ENCODE measurements at places on chromosomes 16 and 17.

GRCh38 chr16:16025214-16025968, 76.0 kb downstream of the ABCC1 start:
- peak; percentile 79 for DNase-seq

GRCh38 chr16:75250089-75250808, 1.2 kb downstream of the BCAR1 start:
- no peak for DNase-seq

GRCh38 chr17:8949061-8949661, 16.3 kb downstream of the PIK3R5 start:
- no peak for DNase-seq

DNA sequence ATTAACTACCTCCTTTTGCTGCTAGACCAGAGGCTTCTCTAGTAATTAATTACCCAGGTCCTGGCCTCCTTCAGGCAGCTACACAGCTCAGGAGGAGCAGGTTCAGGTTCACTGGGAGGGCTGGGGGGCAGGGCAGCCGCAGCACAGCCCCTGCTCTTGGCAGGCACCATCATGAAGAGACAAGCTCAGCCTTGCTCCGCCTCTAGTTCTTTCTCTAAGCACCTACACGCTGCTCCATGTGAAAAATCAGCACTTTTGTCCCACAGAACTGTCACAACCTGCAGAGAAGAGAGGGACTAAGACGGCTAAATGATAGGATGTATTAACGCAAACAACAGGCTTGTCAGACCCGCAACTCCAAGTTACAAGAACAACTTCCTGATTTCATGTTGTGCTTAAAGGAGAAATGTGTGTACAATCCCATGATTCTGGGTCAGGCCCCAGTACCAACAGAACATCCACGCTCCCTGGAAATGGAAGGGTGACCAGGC, 53.4 kb downstream of the GRB2 start:
- DNase-seq, result no peak

- no peak for DNase-seq
These were observed 17.4 kb downstream of the RNF213 start for GRCh38 chr17:80277751-80278671.

- DNase-seq, result no peak
These were observed 25.1 kb downstream of the CD300LG start for GRCh38 chr17:43871946-43872690.

GRCh38 chr17:44007346-44008204, 3.2 kb downstream of the NAGS start:
- no peak for DNase-seq

DNA sequence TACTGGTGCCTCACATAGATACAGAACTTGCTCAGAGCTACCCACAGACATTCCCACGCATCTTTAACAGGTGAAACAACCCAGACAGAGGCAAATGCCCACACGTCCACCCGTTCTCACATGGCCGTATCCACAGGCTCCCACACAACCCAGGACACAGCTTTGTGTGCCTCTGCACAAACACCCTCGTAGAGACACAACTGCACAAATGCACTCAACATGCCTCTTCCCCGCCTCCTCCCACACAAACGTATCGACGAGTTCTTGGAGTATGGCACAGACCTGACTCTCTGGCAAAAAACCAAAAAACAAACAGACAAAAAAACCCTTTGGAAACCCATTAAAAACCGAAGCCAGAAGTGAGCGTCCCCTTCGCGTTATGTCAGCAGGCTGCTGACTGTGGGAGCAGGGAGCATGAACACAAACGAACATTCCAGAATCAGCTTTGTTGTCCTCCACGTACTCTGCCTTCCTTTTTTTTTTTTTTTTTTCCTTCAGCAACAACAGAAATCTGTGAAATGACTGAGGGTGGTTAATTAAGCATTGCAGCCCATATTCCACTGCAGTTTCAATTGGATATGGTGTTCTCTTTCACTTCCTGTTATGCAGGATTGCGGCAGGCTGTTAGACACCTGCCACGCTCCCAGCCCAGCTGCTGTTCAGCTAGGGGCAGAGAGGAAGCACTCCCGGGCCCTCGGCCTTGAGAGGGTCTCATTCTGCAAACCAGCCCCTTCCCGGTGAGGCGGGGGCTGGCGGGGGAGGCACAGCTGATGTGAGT, 313.7 kb downstream of the MAF start:
- no peak for DNase-seq

- no peak for DNase-seq
These were observed 53.7 kb downstream of the PLD6 start for GRCh38 chr17:17152385-17152784.

DNA sequence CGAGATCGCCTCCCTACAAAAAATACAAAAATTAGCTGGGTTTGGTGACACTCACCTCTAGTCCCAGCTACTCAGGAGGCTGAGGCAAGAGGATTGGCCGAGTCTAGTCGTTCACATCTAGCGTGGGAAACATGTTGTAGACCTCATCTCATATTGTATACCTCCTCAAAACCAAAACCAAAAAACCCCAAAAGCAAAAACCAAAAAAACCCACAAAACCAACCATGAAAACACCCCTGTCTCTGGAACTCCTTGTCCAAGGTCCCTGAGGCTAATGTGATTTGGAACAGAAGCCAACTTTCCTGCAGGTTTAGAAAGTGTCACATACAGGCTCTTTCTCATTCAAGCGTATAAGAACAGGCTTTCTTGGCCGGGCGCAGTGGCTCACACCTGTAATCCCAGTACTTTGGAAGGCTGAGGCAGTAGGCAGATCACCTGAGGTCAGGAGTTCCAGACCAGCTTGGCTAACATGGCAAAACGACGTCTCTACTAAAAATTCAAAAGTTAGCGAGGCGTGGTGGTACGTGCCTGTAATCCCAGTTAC, 29.0 kb downstream of the RAB11FIP3 start:
- DNase-seq, result no peak

GRCh38 chr17:57899391-57899790, 49.5 kb upstream of the MRPS23 start:
- DNase-seq, result no peak

- no peak for DNase-seq
These were observed 500 bp downstream of the COX6A2 start for GRCh38 chr16:31427441-31428278.

- DNase-seq, result no peak
These were observed 7.1 kb downstream of the BCAR1 start for GRCh38 chr16:75244225-75244809.

- no peak for DNase-seq
These were observed 1.2 kb downstream of the ARHGAP44 start for GRCh38 chr17:12790249-12791106.

- no peak for DNase-seq
These were observed 42.4 kb downstream of the PPL start for GRCh38 chr16:4894276-4895150.

DNA sequence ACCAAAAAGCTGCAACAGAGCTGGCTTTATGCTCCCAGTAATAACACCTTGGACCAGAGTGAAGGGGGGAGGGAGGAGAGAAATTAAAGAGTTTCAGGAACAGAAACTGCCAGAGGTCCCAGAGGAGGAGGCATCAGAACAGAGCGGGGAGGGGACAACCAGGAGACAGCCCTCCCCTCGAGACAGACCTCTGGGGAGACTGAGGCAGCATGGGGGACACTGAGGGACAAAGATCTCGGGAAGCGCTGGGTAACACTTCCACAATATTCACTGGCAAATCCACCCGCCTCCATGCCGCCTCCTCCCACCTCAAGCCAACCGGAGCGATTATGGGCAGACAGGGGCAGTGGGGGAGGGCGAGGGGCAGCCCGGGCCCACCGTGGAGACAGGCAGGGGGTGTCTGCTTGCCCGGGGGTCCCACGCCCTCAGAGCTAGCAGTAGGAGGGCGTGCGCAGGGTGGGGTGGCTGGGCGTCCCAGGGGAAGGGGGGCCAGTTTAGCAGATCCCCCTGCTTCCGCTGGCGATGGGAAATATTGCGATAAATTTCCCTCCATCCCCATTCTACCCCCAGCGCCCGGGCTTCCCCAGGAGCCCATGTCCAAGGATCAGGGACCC, 1.2 kb downstream of the PCGF2 start:
- no peak for DNase-seq

DNA sequence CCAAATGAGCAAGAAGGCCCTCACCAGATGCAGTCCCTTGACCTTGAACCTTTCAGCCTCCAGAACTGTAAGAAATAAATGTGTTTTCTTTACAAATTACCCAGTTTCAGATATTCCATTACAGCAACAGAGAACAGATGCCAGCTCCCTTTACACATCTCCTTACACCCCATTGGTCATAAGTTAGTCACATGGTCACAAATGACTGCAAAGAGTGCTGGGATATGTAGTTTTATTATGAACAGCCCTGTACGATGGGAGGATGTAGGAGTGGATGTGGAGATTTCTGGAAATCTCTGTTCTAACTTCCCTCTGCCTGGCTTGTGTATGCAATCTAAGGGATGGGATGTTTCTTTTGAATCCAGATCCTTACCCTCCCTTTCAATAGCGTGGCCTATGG, 13.3 kb upstream of the RPL38 start:
- DNase-seq, result no peak

- peak; percentile 16 for DNase-seq
These were observed 175.8 kb downstream of the NPIPB11 start for GRCh38 chr16:29230671-29231096.

GRCh38 chr17:79082311-79083190, 7.9 kb downstream of the ENGASE start:
- no peak for DNase-seq

- DNase-seq, result no peak
These were observed 82.3 kb downstream of the CMIP start for GRCh38 chr16:81526935-81527334.

DNA sequence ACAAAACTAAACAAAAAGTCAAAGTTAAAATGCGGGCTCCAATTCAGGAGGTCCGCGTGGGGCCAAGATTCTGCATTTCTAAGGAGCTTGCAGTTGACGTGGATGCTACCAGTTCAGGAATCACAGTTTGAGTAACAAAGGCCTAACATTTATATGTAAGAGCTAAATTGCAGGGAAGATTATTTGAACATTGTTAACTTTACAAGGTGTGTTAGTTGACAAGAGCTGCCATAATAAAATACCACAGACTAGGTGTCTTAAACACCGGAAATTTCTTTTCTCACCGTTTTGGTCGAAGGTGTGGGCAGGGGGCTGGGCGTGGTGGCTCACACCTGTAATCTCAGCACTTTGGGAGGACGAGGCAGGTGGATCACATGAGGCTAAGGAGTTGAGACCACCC, 24.8 kb upstream of the CMIP start:
- DNase-seq, result no peak

GRCh38 chr17:66976781-66977201, 12.3 kb downstream of the CACNG4 start:
- DNase-seq, result no peak

GRCh38 chr17:33052856-33053255, 61.2 kb downstream of the SPACA3 start:
- DNase-seq, result no peak

DNA sequence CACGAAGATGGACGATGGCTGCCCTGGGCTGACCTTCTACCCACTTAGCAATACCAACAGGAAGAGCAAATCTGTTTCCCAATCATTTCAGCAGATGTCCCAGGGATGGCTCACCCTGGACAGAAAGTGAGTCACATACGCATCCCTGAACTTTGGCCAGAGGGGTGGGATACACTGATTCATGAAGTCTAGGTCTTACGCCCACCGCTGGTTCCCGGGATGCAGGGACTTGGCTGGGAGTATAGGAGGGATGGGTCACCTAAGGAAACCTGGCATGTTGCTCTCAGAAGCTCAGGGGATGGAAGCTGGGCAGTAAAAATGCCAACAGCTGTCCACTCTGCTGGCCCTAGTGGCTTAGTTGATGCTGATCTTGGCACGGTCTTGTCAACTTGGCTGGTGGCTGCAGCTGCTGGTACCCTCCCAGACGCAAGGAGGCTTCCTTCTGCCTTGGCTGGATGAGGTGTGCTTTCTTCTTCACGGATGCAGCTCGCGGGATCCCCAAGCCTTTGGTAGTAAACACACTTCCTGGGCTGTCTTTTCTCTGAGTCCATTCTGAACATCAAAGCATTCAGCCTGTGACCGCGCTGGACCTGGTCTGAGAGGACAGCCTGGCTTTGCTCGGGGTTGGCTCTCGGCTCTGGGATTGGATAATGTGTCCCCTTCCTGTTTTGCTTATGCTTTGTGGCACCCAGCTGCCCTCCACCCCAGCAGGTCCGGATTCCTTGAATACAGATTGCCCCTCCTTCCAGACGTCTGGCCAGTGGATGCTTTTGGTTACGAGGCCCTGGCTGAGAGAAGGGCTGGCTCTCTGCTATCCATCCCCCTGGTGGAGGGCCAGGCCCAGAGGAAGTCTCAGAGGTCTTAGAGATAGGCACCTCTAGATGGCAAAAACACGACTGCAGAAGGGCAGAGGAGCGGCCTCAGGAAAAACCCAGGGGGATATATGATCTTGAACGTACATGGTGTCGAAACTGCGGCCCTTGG, 71.5 kb downstream of the RAP1GAP2 start:
- peak; percentile 38 for DNase-seq

- DNase-seq, result no peak
These were observed 52.2 kb downstream of the VPS35L start for GRCh38 chr16:19607616-19608280.

GRCh38 chr16:8963010-8963820, 491 bp downstream of the USP7 start:
- no peak for DNase-seq

DNA sequence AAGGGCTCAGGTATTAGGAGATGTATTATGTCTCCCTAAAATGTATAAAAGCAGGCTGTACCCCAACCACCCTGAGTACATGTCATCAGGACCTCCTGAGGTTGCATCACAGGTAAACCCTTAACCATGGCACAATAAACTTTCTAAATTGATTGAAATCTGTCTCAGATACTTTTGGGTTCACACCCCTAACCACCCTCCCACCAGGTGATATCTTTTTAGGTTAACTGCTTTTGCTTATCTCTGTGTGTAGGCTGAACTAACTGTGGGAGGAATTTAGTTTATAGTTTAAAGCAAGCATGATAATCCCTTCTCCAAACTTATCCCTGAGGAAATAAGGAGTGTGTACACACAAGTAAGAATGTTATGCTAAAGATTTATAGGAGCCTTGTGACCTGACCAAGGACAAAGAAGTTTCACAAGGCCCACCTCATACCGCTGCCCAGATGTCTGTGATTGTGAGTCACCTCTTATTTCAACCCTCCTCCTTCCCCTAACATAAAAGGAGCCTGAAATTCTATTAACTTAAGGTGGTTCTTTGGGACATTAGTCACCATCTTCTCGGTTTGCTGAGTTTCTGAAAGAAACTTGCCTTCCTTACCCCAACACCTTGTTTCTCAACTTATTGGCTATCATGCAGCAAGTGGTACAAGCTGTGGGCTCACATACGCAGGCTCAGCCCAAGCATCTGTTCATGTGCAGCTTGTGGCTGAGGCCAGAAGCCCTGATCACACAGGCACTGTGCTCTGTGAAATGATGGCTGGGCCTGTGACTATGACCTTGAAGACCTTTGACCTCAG, 11.3 kb downstream of the PRSS22 start:
- DNase-seq, result peak; percentile 60

DNA sequence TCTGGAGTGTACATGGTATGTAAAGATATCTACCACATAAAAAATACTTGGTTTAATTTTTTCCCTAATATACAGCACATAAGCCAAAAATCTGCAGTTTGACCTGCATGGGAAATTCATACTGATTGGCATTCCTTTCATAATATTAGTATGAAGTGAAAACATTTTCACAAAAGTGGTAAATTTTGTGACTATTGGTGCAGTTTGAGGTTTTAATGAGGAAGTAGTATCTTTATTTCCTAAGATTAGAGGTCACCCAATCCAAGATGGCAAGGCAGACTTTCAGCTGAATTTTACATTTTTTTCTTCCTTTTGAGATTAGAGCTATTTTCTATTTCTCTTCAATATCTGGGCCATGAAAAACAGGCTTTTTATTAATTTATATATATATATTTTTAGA, 21.2 kb downstream of the METTL9 start:
- no peak for DNase-seq

All from AG04450 (cell line).